ENCODE measurements at places on chromosomes 12 and 14.
A peak's percentile ranks its signal among the peaks of the same experiment; 100 is the strongest.

- no peak for DNase-seq
Measured at GRCh38 chr12:65968359-65968758, 144.1 kb downstream of the HMGA2 start.

DNA sequence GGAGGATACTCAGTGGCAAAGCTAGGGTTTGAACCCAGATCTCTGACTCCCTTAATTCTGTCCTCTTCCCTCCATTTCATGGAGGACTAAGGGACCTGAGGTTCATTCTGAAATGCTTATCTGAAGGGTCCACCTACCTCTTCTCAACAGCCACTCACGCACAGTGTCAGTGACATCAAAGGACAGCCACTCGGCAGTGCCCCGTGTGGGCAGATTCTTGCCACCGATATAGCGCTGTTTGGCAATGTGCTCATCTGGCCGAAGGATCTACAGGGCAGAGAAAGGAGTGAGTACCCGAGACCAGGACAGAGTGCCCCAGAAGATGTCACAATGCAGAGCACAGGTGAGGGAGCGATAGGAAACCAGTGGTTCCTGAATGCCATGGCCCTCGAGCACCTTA is 10.8 kb downstream of the TGFB3 start:
- DNase-seq, result no peak

- DNase-seq, result peak; percentile 52
Measured at GRCh38 chr14:69268223-69268622, 8.3 kb downstream of the GALNT16 start.

- DNase-seq, result no peak
Measured at GRCh38 chr12:113634982-113635381, 163.3 kb upstream of the LHX5 start.

DNA sequence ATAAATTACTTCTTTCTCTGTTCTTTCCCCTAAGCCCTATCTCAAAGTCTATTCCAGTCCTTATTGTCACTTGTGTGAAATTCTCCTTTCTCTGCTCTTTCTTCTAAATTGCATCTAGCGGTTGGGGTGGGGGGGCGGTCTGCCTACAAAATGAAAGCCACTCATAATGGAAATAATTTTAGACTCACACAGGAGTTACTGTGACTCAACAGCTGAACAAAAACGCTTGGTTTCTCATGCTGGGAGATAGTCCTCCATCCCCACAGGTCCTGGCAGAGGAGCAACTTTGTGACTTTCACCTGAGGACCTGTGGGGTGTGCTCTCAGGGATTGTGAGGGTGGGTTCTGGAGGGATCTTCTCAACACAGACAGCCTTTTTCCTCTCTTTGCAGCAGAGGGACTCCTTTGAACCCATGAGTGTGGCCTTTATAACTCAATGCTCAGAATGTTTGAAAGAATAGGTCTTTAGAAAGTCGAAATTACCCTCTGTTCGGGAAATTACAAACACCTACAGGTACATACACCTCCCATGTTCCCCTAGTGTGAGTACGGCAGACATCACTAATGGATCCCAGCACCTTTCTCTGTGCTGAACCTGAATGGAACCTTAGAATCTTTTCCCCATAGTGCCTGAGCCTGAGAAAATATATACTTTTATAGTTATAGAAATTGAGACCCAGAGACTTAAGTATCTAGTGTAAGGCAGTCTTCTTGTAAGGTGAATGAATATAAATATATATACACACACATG is 109.7 kb downstream of the CHST11 start:
- DNase-seq, result no peak

GRCh38 chr12:59733200-59733599 is 137.4 kb downstream of the SLC16A7 start:
- DNase-seq, result no peak

GRCh38 chr12:120013659-120014380 is 24.8 kb downstream of the BICDL1 start:
- no peak for DNase-seq

- no peak for DNase-seq
Measured at GRCh38 chr14:69749956-69750355, 17.0 kb upstream of the SRSF5 start.

DNA sequence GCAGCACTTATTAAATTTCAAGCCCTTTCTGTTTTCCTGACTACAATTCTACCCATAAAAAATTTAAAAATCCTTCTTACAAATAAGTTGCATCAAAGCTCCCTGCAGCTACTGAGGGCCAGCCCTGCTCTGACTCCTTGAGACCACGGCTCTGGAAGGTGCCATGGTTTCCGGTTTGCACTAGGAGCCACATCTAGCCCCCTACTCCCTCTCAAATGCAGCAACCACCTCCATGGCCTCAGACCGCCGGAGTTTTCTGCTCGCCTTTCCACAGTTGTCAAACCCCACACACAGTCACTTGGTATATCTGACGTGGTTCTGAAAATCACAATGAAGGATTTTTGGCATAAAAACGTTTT is 30.1 kb downstream of the P2RX4 start:
- no peak for DNase-seq

- DNase-seq, result no peak
Measured at GRCh38 chr12:3681595-3682061, 71.3 kb downstream of the CRACR2A start.

DNA sequence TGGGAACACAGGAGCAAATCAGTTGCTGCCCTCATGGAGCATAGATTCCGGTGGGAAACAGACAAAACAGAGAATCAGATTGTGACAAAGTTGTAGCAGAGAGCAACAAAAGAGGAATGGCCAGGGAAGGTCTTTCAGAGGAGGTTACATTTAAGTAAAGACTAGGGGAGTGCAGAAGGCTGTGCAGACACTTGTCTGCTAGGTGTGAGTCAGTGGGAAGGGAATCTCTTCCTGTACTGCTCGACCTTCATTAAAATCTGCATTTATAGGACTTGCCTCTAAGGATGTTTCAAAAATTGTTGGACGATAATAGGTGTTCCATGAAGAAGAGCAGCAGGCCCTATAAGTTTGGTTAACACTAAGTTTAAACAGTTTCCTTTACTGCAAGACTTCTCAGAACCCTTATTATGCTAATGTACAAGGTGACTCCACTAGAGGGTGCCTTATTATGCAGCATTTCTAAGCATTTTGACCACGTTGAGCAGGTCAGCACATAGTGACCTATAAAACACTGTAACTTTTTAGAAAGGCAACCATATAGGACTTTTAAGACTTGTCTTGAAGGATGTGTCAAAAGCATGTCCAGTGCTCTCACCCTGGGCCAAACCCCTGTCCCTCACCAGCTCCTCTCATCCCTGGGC is 91.8 kb upstream of the RIC8B start:
- no peak for DNase-seq

DNA sequence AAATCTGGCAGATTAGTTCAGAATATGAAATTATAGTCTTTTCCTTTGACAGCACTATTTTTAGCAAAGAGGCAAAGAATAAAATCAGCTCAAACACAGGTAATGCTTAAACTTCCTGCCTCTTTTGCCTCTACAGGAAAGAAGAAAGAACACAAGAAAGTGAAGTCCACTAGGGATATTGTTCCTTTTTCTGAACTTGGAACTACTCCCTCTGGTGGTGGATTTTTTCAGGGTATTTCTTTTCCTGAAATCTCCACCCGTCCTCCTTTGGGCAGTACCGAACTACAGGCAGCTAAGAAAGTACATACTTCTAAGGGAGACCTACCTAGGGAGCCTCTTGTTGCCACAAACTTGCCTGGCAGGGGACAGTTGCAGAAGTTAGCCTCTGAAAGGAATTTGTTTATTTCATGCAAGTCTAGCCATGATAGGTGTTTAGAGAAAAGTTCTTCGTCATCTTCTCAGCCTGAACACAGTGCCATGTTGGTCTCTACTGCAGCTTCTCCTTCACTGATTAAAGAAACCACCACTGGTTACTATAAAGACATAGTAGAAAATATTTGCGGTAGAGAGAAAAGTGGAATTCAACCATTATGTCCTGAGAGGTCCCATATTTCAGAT is 17.4 kb downstream of the TMPO start:
- peak; percentile 55 for DNase-seq

DNA sequence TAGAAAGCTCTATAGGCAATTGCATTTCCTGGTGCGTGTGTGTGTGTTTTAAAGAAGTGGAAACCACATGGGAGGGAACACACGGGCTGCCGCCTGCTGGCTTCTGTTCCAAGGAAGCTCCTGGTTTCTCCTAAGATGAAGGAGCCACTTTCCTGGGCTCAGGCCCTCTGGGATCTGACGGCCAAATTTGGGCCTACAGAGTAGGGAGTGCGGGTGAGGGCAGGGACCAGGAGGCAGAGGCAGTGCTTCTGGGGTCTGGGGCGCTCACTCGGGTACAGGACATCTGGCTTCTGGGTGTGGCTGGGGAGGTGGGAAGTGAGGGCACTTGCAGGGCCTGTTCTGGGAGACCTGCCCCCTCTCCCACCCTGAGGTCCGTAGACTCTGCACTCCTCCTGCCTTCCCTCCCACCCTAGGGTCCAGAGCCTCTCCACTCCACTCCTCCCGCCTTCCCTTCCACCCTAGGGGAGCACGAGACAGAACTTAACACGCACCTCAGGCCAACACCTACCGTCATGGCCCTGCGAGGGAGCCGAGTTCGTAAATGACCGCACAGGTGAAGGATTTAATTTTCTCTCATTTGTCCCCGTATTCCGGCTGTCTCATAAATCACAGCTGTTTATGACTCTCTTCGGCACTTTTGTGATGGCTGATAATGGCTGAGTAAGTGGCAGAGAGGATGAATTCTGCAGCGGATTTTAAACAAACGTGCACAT is 127.7 kb downstream of the KIF26A start:
- DNase-seq, result no peak

GRCh38 chr12:54689984-54690383 is 41.8 kb upstream of the DCD start:
- no peak for DNase-seq

GRCh38 chr12:93944201-93944600 is 204.2 kb upstream of the PLXNC1 start:
- DNase-seq, result no peak

GRCh38 chr14:75094896-75095295 is 25.5 kb downstream of the ZC2HC1C start:
- DNase-seq, result peak; percentile 36

- peak; percentile 31 for DNase-seq
Measured at GRCh38 chr12:57896115-57896433, 45.3 kb upstream of the ATP23 start.

Measured in GM03348 (cell line).